ENCODE measurements at places on chromosomes 11 and 22.

DNA sequence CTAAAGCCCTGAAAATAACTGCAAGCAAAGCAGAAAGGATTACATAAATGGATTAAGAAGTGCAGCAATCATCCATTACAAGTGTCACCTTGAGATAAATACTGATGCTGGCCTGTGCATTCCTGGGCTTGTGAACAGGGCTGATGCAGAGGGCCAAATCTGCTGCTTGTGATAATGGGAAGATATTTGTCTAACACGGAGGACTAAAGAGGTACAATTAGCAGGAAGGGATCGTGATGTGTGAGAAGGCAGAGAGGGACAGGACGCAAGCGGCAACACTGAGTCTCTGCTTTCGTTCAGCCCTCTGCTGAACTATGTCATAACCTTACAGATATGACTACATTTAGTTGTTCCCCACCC lies 107.7 kb upstream of the DDI1 start:
- DNase-seq: no peak

GRCh38 chr11:6825231-6825744 lies 20.2 kb upstream of the OR10A5 start:
- DNase-seq: no peak

- no peak for DNase-seq
Observed at GRCh38 chr11:8581300-8581699, 12.7 kb downstream of the STK33 start.

DNA sequence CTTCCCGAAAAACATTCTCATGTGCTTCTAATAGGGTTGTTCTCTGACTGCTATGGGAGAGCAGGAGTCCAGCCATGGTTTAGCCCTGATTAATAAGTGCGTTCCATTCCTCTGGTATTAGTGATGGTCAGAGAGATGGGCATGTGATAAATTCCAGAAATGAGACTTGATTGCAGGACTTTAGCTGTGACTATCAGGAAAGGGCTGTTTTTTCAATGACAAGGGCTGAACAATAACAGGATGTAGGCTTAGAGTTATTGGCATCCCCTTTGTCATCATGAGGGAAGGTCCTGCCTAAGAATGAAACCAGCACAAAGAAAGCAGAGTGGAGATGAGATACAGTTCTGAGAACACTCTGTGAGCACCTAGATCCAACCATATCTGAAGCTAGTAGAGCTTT lies 494.6 kb downstream of the MIAT start:
- no peak for DNase-seq

- peak; percentile 78 for DNase-seq
Observed at GRCh38 chr11:104609311-104610085, 288.8 kb downstream of the CASP12 start.

- peak; percentile 40 for DNase-seq
Observed at GRCh38 chr11:67572747-67573419, 10.7 kb upstream of the GSTP1 start.

- no peak for DNase-seq
Observed at GRCh38 chr22:30306627-30307011, 17.3 kb upstream of the CASTOR1 start.

- no peak for DNase-seq
Observed at GRCh38 chr22:42992886-42993479, 22.0 kb downstream of the PACSIN2 start.

GRCh38 chr11:86043765-86044503 lies 24.9 kb downstream of the PICALM start:
- peak; percentile 85 for DNase-seq

All from globus pallidus (tissue), 1 donor.